ENCODE measurements at places on chromosomes 5 and 9.

GRCh38 chr5:144318460-144318859 lies 147.8 kb downstream of the KCTD16 start:
- DNase-seq, result no peak

GRCh38 chr9:130486103-130486502 lies 41.3 kb downstream of the ASS1 start:
- no peak for DNase-seq

DNA sequence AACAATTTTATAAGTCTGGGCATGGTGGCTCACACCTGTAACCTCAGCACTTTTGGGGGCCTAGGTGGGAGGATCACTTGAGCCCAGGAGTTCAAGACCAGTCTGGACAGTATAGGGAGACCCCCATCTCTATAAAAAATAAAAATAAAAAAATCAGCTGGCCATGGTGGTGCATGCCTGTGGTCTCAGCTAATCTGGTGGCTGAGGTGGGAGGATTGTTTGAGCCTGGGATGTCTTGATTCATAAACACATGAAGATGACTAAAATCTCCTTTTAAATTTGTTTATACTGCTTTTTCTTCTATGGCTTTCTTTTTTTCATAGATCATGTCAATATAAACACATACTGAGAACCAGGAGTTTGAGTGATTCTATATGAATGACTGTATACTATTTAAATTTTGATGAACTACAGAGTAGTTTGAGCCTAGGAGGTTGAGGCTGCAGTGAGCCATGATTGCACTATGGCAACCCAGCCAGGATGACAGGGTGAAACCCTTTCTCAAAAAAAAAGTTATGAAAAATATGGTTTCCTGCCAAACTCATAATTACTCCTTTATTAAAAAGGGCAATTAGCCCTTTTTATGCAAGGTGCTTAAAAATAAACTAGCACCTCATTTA lies 14.2 kb downstream of the RIC1 start:
- DNase-seq, result no peak

DNA sequence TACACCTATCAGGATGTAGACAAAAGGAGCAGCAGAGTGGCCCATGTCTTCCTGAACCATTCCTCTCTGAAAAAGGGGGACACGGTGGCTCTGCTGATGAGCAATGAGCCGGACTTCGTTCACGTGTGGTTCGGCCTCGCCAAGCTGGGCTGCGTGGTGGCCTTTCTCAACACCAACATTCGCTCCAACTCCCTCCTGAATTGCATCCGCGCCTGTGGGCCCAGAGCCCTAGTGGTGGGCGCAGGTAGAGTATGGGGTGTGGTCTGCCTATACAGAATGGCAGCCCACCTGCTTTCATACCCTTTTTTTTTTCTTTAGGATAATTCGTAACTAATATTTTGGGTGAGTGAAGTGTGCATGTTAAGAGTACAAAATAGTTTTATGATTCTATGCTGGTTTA lies 1.1 kb downstream of the SLC27A6 start:
- no peak for DNase-seq

- no peak for DNase-seq
These were observed 684 bp downstream of the TOR1B start for GRCh38 chr9:129803676-129804060.
